Neural crest cell (in vitro differentiated cells): ENCODE measurements at places on chromosomes 2 and 18. TPM values are rescaled to one million over a fixed set of nuclear protein-coding genes. Genes with fewer than 3 reads are reported as not detected.

MGAT5 gene
- 34.2 and 36.8 TPM in 2 replicates for total RNA-seq

MROH2A gene
- not detected in 2 replicates for total RNA-seq

SLC5A7 gene
- total RNA-seq = 2.7 and 3.0 TPM in 2 replicates

DNA sequence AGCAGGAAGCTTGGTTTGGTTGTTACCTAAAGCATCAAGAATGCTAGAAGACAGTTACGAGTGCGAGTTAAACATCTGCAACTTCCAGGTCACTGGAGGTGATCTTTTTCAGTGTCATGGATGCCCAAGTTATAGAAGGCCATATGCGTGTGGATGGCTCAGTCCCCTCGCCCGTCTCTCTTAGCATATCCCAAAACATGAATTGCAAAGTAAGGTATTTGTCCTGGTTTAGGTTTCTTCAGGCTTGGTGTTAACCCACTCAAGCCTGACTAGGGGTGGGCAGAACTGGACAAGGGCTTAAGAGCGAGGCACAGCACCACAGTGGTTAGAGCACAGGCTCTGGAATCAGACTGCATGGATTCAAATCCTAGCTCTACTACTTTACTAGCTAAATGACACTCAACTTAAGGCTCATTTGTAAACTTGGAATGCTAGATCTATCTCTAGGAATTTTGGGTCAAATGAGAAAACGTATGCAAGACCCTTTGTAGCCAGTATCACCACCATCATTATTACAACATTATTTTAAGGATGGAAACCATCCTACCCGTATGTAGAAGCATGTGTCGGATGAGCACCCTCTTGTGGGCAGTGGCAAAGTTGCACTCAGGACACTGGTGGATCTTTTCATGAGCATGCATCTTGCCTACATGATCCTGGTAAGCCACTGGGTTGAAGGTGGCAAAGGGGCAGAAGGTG is 11.2 kb downstream of the ZNF142 start:
- no peak overlapping the region for H3K4me3 ChIP-seq
- H3K27me3 ChIP-seq = no peaks in the 10 kb centered on the region
- no peaks in the 10 kb centered on the region for H3K4me1 ChIP-seq

GRCh38 chr2:128523457-128523856 is 204.8 kb upstream of the HS6ST1 start:
- no peak overlapping the region for H3K27ac ChIP-seq
- DNase-seq = no peak
- no peaks in the 10 kb centered on the region for H3K27me3 ChIP-seq

DNA sequence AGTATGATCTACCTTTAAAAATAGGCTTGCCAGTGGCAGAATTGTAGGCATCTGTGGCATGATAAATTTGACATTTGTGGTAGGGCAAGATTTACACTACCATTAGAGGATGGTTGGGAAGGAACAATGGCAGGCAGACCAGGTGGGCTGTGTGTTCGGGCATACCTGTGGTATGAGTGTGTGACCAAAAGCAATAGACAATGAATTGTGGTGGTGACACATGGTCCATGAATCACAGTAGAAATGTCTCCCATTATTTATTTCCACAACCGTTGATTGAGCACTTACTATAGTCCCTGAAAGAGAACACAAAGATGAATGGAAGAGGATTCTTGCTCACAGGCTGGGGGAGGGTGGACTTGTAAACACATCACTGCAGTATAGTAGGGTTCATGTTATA is 29.9 kb upstream of the RUFY4 start:
- H3K4me3 ChIP-seq = no peak overlapping the region
- no peak for DNase-seq
- no peak overlapping the region for H3K27ac ChIP-seq
- H3K36me3 ChIP-seq = no peaks in the 10 kb centered on the region
- peaks cover 59% of the 10 kb centered on the region for H3K27me3 ChIP-seq
- H3K4me1 ChIP-seq = peaks cover 6% of the 10 kb centered on the region

GRCh38 chr2:235639428-235639773 is 145.6 kb downstream of the AGAP1 start:
- H3K4me1 ChIP-seq = peaks cover 74% of the 10 kb centered on the region
- DNase-seq = no peak
- peak overlapping the region; percentile 76 for H3K27ac ChIP-seq
- no peak overlapping the region for H3K4me3 ChIP-seq
- H3K36me3 ChIP-seq = no peaks in the 10 kb centered on the region
- no peaks in the 10 kb centered on the region for H3K27me3 ChIP-seq

GRCh38 chr2:101400048-101400447 is 12.7 kb upstream of the CREG2 start:
- H3K36me3 ChIP-seq = no peaks in the 10 kb centered on the region
- H3K27ac ChIP-seq = no peak overlapping the region
- DNase-seq = no peak
- H3K27me3 ChIP-seq = peaks cover 46% of the 10 kb centered on the region

GRCh38 chr2:31011587-31011986 is 126.7 kb downstream of the GALNT14 start:
- peaks cover 10% of the 10 kb centered on the region for H3K27me3 ChIP-seq
- H3K27ac ChIP-seq = no peak overlapping the region
- DNase-seq = no peak
- peaks cover 5% of the 10 kb centered on the region for H3K4me1 ChIP-seq

GRCh38 chr2:181231151-181231550 is 226.0 kb upstream of the ITGA4 start:
- H3K27ac ChIP-seq = no peak overlapping the region
- H3K36me3 ChIP-seq = peaks cover 2% of the 10 kb centered on the region
- no peaks in the 10 kb centered on the region for H3K27me3 ChIP-seq
- peaks cover 5% of the 10 kb centered on the region for H3K4me1 ChIP-seq
- H3K4me3 ChIP-seq = no peak overlapping the region
- no peak for DNase-seq

ST3GAL5 gene
- total RNA-seq = 16.0 and 17.6 TPM in 2 replicates

- H3K4me3 ChIP-seq = no peak overlapping the region
- no peak for DNase-seq
- no peak overlapping the region for H3K27ac ChIP-seq
- peaks cover 5% of the 10 kb centered on the region for H3K36me3 ChIP-seq
- H3K27me3 ChIP-seq = no peaks in the 10 kb centered on the region
Measured at GRCh38 chr2:151071906-151072305, 189.8 kb downstream of the RBM43 start.
